ENCODE measurements at places on chromosomes 16 and 17.

DNA sequence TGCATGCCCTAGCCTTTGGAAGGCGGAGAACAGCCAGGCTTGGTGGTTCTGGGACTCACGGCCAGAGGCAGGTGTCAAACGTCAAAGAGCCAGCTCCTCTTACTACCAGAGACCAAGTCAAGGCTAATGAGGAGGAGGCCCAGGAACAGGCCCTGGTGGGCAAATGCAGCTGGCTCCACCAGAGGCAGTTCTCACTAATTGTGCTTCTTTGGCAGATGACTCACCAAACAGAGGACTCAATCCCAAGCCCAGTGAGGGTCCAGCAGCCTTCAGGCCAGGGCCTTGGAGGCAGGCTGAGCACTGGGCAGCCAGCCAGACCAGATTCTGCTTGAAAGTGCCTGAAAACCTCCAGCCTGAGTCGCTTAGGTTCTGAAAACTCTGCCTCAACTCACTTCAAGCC lies 336.5 kb upstream of the CDH5 start:
- DNase-seq, result no peak

- DNase-seq, result peak; percentile 56
These were observed 8.5 kb upstream of the SSTR2 start for GRCh38 chr17:73156166-73156840.

DNA sequence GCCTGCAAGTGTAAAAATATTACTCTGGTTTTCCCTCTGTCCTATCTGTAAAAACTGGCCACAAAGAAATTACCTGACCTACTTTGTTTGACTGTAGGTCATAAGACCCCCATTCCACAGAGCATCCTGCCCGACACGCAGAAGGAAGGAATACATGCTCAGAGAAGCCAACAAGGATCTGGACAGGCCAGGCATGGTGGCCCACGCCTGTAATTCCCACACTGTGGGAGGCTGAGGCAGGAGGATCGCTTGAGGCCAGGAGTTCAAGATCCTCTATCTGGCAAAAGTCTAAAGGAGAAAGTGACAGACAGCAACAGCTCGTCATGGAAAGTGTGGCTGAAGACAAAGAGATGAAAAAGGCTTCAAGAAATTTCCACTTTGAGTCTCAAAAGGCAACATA lies 78.2 kb upstream of the RNU2-1 start:
- no peak for DNase-seq

DNA sequence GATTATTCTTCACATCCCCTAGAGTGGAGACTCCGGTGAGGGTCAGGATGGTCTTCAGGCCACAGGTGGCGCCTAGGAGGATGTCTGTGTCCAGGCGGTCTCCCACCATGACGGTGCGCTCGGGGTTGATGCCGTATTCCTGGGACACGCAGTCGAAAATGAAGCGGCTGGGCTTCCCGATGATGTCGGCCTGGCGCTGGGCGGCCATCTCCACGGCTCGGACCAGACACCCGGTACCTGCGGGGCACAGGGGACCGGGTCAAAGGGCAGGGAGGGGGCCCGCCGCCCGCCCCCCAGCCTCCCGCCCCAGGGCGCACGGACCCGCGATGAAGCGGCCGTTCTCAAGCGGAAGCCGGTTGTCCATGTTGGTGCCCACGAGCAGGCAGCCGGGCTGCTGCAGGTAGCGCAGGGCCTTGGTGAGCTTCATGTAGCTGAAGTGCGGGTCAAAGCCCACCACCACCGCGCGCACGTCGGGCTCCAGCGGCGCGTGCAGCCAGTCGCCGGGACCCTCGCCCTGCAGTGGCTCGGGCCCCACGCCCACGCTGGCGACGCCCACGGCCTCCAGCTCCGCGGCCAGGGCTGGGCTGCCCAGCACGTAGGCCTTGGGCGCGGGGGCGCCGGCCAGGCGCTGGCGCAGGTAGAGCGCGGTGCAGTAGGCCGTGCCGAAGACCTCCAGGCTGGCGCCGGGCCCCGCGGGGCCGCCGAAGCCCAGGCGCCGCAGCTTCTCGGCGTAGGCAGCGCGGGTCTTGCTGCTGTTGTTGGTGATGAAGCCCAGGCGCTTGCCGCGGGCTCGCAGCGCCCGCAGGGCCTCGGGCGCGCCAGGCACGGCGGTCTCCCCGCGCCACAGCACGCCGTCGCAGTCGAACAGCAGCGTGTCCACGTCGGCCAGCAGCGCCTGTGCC lies 572 bp downstream of the PGP start:
- DNase-seq, result no peak

- no peak for DNase-seq
These were observed 29.4 kb upstream of the ATP2A3 start for GRCh38 chr17:3993493-3994220.

GRCh38 chr17:50767446-50767845 lies at the start of gene ANKRD40CL:
Gene ANKRD40CL, minus strand, starts transcription at chr17:50767518. Its CDS starts 605 bp downstream, at chr17:50766913.
- DNase-seq, result no peak

- DNase-seq, result no peak
These were observed 8.1 kb downstream of the ZC3H7A start for GRCh38 chr16:11788914-11789313.

DNA sequence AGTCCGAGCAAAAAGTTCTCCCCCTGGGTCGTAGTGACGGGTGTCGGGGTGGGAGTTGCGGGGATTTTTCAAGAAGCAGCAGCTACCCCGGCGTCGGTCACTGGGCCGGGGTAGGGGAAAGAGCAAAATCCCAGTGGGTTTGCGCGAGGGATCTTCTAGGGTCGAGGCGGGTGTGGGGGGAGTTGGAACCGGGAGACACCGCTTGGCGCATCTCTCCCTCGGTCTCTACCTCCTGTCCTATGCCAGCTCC lies 2.3 kb upstream of the UBTF start:
- DNase-seq, result no peak

DNA sequence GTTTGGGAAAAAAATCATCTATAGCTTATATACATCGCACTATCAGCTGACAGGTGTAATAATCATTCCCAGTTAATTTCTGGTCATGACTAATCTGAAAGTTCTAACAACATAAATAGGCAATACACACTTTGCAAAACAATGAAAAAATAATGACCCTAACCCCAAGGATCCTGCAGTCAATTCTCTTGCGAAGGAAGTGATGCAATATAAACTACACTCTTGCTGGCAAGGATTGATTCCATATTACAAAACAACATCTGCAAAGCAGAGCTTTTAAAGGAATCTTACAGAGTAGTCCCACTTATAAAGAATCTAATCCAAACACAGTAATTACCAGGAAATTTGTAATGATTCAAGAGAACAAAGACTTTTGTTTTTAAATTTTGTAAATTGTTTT lies 73.4 kb downstream of the MYO1D start:
- DNase-seq, result no peak

All from stimulated activated CD4-positive, alpha-beta T cell treated with anti-CD3 and anti-CD28 coated beads, Interleukin-1b, Interleukin-23, amount 100 ng/mL, for 48 hours (primary cell).